Stimulated activated CD8-positive, alpha-beta memory T cell treated with anti-CD3 and anti-CD28 coated beads, Interleukin-15, amount 100 ng/mL, for 24 hours (primary cell): ENCODE measurements at places on chromosomes 6 and 20.

GRCh38 chr20:50478162-50478990, 31.8 kb upstream of the PTPN1 start:
- DNase-seq: peak; percentile 41

DNA sequence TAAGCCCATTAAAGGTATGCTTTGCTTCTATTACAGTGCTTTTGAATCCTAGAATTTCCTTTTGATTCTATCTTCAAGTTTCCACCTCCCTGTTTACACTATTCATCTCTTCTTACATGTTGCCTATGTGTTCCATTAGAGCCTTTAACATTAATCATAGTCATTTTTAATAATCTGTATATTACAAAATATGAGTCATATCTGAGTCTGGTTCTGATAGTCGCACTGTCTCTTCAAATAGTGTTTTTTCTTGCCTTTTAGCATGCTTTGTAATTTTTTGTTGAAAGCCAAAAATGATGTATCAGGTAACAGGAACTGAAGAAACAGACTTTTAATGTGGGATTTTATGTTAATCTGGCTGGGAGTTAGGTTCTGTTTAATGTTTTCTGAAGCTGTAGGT, 68.4 kb downstream of the DNAAF9 start:
- no peak for DNase-seq

GRCh38 chr6:113451049-113451448, 406.1 kb upstream of the MARCKS start:
- DNase-seq: no peak

DNA sequence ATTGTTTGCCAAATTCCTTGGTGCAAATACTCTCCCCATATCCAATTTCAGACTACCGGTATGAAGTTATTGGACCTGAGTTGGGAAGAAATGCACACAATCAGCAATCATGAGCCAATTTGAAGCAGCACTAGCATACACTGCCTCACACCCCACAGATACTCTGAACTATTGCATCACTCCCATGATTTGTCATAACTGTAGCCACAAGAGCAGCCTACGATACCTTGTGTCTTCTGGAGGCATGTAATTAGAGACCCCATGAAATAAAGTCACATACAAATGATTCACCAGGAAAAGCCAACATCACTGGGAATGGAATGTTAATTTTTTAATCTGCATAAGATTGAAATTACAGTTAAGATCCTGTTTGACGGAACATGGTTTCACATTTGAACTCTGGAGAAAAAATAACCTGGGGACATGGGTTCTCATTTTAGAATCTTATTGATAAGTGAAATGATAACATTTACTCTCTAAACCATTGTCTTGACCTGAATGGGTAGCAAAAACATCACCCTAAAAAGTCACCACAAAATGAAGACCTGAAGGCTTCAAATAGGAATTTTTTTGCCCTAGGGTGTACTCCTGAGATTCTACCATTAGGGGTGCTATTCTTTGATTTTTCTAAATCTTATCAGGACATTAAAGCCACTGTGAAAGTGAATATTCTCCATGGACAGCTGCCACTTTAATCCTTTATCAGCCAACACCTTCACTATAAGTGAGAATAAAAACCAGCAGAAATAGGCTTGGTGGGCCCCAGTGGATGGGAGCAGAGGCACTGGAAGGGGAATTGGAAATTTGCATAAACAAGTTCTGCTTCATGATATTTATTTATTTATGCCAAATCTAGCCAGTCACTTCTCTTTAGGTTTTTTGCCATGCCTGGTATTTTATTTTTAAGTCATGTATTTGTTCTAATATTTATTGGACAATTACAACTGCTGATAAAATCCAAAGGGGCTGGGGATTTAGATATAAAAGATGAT, 34.5 kb upstream of the HBS1L start:
- DNase-seq: no peak

DNA sequence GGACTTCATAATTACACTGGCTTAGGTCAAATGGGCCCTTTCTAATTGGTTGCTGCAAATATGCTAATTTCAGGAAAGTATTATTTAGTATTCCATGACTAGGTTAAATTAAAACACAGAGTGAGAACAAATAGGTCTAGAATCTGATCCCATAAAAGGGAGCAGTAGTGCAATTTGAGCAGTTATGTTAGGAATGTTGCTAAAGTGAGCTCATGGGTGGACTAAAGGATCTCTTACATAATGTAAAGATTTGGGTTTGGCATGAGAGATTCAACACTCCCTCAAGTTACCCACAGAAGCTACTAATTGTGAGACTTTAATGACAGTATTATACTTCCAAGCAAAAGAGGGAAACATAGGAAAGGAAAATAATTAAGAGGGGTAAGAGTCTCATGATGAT, 109.1 kb downstream of the C6orf58 start:
- DNase-seq: no peak

DNA sequence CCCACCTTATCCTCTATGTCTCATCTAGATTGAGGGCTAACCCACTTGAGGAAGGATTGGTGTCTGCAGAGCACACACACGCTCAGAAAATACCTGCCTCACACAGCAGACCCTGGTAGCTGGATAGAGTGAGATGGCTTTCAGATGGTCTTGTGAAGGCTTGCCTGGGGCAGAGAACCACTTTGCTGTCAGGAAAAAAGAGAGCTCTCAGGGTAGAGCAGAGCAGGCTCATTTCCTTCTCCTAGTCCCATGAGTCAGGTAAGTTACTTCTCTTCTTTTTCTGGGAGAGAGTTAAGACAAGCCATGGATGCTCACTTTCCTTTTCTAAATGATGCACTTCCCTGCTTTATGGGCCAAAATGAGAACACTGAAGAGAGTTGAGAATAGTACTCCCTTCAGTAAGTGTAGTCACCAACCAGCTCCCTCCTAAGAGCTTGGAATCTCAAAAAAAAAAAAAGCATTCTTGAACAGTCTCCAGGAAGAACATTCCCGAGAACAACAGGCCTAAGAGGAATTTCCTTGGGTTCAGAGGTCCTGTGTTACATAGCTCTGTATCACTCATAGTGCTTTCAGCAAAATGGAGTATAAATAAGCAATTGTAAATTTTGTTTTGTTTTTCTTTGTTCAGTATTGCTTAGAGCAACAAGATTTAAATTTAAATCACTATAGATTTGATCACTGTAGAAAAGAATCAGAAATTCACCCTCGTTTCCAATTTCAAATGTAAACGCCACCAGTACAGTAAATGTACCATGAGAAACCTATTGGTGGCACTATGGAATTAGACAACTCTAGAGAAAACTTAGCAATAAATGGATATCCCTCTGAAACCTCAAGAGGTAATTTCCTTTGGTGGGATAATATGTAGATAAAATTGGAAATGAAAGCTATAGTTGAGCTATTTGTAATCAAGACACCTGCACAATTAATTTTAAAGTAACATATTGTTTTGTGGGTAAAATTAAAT, 530.3 kb downstream of the RFPL4B start:
- DNase-seq: no peak
